ENCODE measurements at places on chromosomes 11 and 22.

GRCh38 chr22:37301144-37301830 is 19.0 kb downstream of the CYTH4 start:
- no peak for DNase-seq

- DNase-seq: no peak
These were observed 3.8 kb upstream of the DERL3 start for GRCh38 chr22:23842599-23842998.

- no peak for DNase-seq
These were observed 342.3 kb downstream of the CADM1 start for GRCh38 chr11:115161876-115162275.

GRCh38 chr11:116300232-116300631 is 472.6 kb downstream of the BUD13 start:
- DNase-seq: no peak

DNA sequence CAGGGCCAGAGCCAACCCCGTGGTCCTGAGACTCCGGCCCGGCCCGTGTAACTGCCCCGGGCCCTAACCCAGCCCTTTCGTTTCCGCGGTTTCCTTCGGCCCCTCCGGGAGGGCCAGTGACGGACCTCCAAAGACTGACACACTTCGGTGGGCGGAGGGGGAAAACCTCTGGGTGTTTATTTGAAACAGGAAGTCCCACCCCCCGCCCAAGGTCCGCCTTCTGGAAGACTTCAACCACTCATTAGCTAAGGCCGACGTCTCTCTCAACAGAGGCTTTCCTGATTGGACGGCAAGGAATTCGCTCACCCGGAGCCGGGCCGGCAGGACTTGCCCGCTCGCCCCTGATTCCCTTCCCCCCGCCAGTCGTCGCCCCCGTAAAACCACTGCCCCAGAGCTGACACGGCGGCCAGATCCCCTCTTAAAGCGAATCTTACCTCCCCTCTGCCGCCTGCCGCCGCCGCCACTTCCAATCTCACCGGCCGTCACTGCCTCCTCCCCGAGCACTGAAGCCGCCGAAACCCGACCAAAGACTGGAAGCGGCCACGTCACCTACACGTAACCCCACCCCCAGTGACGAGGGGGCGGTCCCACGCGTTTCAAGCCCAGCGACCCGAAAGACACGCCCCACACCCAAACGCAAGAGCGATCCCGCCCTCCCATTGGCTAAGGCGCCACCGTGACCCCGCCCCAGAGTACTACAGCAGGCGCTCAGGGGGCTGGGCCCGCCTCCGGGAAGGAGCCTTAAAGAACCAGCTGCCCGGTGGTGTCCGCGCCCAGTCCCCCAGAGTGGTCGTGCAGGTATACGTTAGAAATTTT is at the start of gene STX5:
Gene STX5 (minus strand): TSS at position 532 of the 816 bp plus-strand sequence. CDS start 808 bp downstream, outside the sequence.
- peak; percentile 100 for DNase-seq

DNA sequence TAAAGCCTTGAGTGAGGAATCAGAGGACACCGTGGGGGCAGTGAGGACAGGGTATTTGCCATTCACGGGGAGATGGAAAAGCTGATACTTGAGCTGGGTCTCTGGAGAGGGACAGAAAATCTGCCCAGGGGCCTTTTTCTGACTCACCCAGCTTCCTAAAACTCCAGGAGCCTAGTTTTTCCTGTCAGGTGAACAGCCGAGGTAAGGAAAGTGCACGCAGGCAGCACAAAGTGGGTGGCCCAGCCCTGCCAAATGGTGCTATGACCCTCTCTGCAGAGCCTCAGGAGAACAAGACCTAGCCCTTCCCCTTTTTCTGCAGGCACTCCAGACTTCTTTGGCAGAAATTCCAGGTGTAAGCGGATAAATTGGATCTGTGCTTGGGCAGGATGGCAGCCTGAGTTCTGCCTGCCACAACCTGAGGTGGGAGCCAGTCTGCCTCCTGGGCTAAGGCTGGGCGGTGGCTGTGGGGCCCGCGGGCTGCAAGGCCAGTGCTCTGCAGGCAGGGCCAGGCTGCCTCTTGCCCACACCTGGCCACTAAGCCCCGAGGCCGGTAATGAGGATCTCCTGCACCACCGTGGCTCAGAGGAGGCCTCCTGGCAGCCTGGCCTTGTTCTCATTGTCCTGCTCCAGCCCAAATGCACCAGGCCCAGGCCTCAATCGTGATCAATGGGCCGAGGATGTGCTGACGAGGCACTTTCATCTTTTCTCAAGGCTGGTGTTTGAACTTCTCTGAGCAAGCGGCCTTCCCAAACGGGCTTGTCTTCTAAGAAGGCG is 72.9 kb upstream of the LMO1 start:
- no peak for DNase-seq
